Karpas-422 (cell line): ENCODE measurements at places on chromosomes 5 and 9.

DNA sequence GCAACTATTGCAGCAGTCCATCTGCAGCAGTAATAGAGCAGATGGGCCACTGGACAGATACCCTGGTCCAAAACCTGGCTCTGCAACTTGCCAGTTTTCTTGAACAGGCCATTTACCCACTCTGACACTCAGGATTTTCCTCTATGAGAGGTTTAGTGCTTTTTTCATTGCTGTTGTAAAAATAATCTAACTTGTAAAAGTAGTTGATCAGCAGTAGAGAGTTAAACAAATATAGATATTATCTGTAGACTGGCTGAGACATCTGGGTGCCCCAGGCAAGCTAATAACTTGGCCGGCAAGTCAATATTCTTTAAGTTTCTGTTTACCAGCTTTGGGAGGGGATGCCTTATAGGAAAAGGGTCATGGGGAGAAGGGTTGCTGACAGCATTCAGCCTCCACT lies 4.1 kb downstream of the DAPK1 start:
- DNase-seq: no peak

DNA sequence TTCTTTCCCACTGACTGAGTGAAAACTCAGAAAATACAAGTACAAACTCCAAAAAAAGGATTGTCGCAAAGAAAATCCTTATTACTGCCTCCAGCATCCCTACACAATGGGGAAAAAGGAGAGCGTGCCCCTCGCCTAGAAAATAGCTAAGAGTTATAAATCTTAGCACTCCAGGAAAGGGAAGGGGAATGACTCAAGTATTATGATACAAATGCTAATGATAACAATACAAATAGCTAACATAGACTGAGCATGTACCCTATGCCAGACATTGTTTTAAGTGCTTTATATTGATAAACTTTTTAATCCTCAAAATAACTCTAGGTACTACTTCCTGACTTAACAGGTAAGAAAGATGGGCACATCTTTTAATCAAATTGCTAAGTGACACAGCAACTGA lies 70.8 kb upstream of the VCAN start:
- DNase-seq: no peak

- DNase-seq: no peak
Observed at GRCh38 chr9:93231716-93232115, 47.8 kb downstream of the WNK2 start.

- no peak for DNase-seq
Observed at GRCh38 chr5:145027286-145027685, 807.9 kb downstream of the PRELID2 start.

- no peak for DNase-seq
Observed at GRCh38 chr5:139764886-139765408, 30.7 kb upstream of the PSD2 start.

DNA sequence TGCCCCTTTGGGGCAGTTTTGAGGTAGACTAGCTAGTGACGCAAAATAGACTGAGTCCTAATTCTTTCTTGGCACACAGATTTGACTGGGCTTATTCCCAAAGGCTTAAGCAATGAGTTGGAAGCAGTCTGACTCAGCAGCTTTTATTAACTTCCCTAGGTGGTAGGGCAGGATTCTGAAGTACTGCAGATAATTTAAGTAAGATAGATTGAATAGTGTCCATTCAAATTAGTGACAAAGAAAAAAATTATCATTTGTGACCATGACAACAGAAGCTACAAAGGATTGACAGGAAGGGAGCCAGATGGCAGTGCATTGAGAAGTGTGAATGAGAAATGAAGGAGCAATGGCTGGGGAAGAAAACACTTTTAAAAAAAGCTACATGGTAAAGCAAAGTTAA lies 649.4 kb downstream of the CDH9 start:
- no peak for DNase-seq

- DNase-seq: no peak
Observed at GRCh38 chr5:148856424-148856823, 30.0 kb downstream of the ADRB2 start.

GRCh38 chr9:36207546-36208012 lies 16.9 kb downstream of the CLTA start:
- no peak for DNase-seq

DNA sequence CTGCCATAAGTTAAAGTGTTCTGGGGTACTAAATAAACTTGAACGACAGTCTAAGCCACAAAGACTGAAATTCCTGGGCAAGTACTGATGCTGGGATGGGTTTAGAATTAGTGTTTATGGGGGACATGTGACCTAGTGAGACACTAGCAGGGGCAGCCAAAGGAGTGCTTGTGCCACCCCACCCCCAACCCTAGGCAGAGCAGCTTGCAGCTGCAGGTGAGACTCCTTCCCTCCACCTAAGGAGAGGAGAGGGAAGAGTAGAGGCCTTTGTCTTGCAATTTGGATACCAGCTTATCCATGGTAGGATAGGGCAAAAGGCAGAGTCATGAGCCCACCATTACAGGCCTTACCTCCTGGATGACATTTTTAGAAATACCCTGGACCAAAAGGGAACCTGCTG lies 28.7 kb upstream of the PDE4D start:
- no peak for DNase-seq
